OCI-M1 (cell line): ENCODE measurements at places on chromosomes 1 and 21.

DNA sequence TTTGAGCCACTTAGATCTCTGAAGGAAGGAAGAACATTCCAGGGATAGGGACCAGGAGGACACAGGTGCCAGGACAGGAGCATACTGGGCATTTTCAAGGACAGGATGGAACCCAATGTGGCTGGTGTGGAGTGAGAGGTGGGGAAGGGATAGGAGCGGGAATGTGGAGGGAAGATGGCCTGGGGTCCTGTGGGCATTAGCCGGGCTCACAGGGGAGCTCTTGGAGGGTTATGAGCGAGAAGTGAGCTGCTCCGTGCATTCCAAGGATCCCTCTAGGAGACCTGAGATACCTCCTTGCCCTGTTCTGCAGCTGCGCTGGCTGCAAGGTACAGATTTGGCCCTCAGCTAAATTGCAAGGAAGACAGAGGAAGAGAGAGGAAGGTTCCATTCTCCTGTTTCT is 87.5 kb downstream of the IER5 start:
- DNase-seq: no peak

DNA sequence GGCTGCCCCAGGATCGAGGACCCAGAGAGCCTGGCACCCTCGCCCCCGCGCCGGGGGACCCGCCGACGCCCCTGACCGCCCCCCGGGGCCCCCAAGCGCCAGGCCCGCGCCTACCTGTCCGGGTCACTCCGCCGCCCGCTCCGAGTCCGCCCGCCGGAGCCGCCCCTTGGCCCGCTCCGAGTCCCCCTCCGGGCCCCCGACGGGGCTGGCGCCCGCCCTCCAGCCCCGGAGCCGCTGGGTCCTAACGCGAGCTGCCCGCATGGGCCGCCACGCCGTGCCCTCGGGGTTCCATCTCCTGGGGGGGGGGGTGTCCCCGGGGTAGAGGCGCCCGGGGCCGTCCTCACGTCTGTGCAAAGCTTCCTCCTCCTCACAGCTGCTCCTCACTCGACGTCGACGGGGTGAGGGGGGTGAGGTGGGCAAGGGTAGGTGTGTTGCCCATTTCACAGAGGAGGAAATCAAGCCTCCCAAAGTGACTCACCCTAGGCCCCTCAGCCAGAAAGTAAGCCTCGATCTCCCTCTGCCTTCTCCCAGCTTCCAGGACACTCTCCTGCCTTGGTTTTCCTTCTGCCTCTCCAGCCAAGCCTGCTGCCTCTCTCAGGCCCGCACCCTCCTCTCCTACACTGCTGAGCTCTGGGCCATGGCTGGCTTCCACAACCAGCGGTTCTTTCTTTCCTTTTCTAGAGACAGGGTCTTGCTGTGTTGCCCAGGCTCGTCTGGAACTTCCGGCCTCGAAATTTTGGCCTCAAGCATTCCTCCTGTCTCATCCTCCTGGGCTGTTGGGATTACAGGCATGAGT is at the start of gene MFAP2:
MFAP2 (minus strand) TSS at position 148 of the 796 bp plus-strand sequence. CDS start 2,347 bp downstream, outside the sequence.
- no peak for DNase-seq

- DNase-seq: no peak
Observed at GRCh38 chr21:44598061-44598460, 2.3 kb upstream of the KRTAP10-7 start.

- no peak for DNase-seq
Observed at GRCh38 chr1:201694608-201695335, 134.2 kb upstream of the IPO9 start.

- no peak for DNase-seq
Observed at GRCh38 chr1:205190845-205191577, 20.5 kb downstream of the DSTYK start.

DNA sequence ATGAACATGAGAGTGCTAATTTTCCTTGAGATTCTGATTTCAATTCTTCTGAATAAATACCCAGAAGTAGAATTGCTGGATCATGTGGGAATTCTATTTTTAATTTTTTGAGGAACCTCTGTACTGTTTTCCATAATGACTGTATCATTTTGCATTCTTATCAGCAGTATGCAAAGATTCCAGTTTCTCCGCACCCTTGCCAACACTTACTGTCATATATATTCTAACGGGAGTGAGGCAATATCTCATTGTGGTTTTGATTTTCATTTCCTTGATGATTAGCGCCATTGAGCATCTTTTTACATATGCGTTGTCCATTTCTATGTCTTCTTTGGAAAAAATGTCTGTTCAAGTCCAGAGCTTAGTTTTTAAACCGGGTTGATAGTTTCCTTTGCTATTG is 33.2 kb downstream of the VCAM1 start:
- DNase-seq: no peak

- DNase-seq: no peak
Observed at GRCh38 chr1:248905662-248906008, 400 bp upstream of the PGBD2 start.
